ENCODE measurements at places on chromosomes 6 and 20. TPM values are rescaled to one million over a fixed set of nuclear protein-coding genes. Genes with fewer than 3 reads are reported as not detected.

The AVP gene
- total RNA-seq, result not detected

The ASIP gene
- total RNA-seq, result not detected

The CHMP4B gene
- total RNA-seq, result 40.1 TPM

The FKBP1C gene
- total RNA-seq, result 1.1 TPM

The VWA7 gene
- total RNA-seq, result 0.29 TPM

The FAM83C gene
- total RNA-seq, result not detected

The BNIP5 gene
- total RNA-seq, result not detected

The PPIL6 gene
- 5.3 TPM for total RNA-seq

The PCNA gene
- 62.2 TPM for total RNA-seq

The DNMT3B gene
- 2.5 TPM for total RNA-seq

The IL17A gene
- total RNA-seq, result not detected

The EDN3 gene
- not detected for total RNA-seq

The GSTA2 gene
- not detected for total RNA-seq

The CDK5RAP1 gene
- total RNA-seq, result 16.6 TPM

The HRH3 gene
- total RNA-seq, result not detected

The PNPLA1 gene
- total RNA-seq, result not detected

The NR2E1 gene
- total RNA-seq, result not detected

The RAD21L1 gene
- total RNA-seq, result not detected

The EYS gene
- total RNA-seq, result under 0.01 TPM

The THBS2 gene
- total RNA-seq, result 1,102 TPM

The TFAP2C gene
- total RNA-seq, result not detected

The PSORS1C2 gene
- total RNA-seq, result not detected

The KCNK5 gene
- total RNA-seq, result not detected

The OVOL2 gene
- not detected for total RNA-seq

The CRISP2 gene
- total RNA-seq, result not detected

The FABP7 gene
- total RNA-seq, result not detected

The SYCP2 gene
- total RNA-seq, result 1.4 TPM

The TMEM151B gene
- total RNA-seq, result not detected

The ULBP2 gene
- 3.2 TPM for total RNA-seq

The ABCF1 gene
- 37.3 TPM for total RNA-seq

The WFDC13 gene
- total RNA-seq, result not detected

The BTN1A1 gene
- under 0.01 TPM for total RNA-seq

The SUMO4 gene
- 3.6 TPM for total RNA-seq

The GTSF1L gene
- total RNA-seq, result not detected

The BCAS1 gene
- not detected for total RNA-seq

The ANKRD66 gene
- not detected for total RNA-seq

The WFDC6 gene
- total RNA-seq, result not detected

The MTCH1 gene
- 185 TPM for total RNA-seq

The LYRM4 gene
- total RNA-seq, result 16.6 TPM

The TTBK1 gene
- under 0.01 TPM for total RNA-seq

The PACSIN1 gene
- not detected for total RNA-seq

The MAFB gene
- total RNA-seq, result 12.7 TPM

The KIFC1 gene
- 3.2 TPM for total RNA-seq

The HLA-DRB5 gene
- total RNA-seq, result not detected

The HACE1 gene
- 18.9 TPM for total RNA-seq

The SNAP25 gene
- total RNA-seq, result 1.8 TPM

The BACH2 gene
- total RNA-seq, result 4.4 TPM

The RIMS1 gene
- total RNA-seq, result 8.3 TPM

The CCDC167 gene
- 14.8 TPM for total RNA-seq

The MDFI gene
- 0.72 TPM for total RNA-seq

The ZNF334 gene
- total RNA-seq, result 5.0 TPM

The CDH26 gene
- under 0.01 TPM for total RNA-seq

The DLK2 gene
- 0.29 TPM for total RNA-seq

The PHIP gene
- total RNA-seq, result 24.5 TPM

The TCP11 gene
- total RNA-seq, result 0.72 TPM

The FOXF2 gene
- 1.1 TPM for total RNA-seq

The THBD gene
- 0.36 TPM for total RNA-seq

The NDRG3 gene
- 31.2 TPM for total RNA-seq

Data from osteoblast (primary cell).